Effector CD4-positive, alpha-beta T cell (primary cell): ENCODE measurements at places on chromosomes 1 and 21.

- no peak for DNase-seq
These were observed 19.1 kb downstream of the LRRC38 start for GRCh38 chr1:13494712-13495111.

GRCh38 chr1:13523780-13524477 lies 10.1 kb upstream of the LRRC38 start:
- DNase-seq, result no peak

GRCh38 chr1:31101147-31101502 lies 35.6 kb upstream of the PUM1 start:
- DNase-seq, result no peak

- no peak for DNase-seq
These were observed 649.9 kb downstream of the KIF26B start for GRCh38 chr1:245804696-245805095.

DNA sequence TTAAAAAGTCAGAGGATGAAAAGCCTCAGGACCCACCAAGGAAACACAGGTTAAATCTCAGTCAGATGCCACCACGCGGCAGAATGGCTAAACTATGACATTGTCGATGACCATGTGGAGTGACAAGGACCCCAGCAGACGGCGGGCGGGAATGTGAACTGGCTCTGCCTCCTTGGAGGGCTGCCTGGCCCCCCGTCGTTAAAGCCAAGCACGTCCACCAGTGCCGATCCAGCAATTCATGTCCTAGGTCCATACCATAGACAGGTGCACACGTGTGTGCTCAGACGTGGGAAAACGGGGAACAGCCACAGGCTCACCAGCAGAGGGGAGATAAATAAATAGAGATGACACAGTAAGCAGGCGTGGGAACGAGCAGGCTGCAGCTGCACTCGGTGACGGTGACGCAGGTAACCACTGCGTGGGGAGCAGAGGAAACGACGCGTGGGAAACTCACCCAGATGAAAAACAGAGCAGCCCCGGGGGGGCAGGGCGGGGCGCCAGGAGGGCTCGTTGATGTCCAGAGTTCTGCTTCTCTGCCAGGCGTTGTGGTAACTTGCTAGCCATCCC lies 28.3 kb upstream of the PCBP3 start:
- DNase-seq, result peak; percentile 89

DNA sequence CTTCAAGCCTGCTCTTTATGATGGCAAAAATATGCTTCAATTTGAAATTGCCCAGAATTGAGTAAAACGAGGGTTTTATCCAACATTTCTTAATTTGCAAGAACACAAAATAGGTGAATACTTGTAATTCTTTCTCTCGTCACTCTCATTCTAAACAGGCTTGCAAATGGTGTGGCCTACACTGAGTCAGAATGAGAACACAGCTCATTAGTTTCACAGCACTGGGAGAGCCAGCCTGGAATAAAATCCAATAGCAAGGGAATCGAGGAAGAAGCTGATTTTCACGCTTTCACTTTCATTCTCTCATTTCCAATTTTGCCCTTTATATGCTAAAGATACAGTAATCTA lies 537.5 kb downstream of the LTN1 start:
- no peak for DNase-seq

- no peak for DNase-seq
These were observed 36.1 kb downstream of the TRIM11 start for GRCh38 chr1:228370439-228370940.

GRCh38 chr1:19799230-19800075 lies at the start of gene TMCO4:
Gene TMCO4 (minus strand): TSS chr1:19799916. CDS start chr1:19780758, 19,158 bp downstream.
- DNase-seq, result peak; percentile 36

DNA sequence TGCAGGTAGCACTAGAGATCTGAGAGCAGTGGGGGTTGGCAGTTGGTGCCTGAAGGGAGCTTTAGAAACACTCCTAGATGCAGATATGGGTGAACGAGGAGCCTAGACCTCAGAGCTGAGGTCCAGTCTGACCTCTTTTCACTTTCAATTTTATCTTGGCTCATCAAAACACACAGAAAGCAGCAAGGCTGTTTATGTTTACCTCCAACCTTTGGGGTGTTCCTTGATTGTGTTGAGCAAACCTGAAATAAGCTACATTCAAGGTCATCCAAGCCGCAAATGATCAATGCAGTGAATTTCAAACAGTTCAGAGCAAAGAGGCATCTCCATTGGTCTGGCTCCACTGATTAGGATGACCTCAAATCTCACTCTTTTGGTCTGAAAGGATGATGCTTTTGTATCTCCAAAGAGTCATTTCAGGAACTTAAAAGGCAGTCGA lies 1.3 kb downstream of the LY9 start:
- no peak for DNase-seq

GRCh38 chr1:58899587-58900271 lies 115.9 kb upstream of the JUN start:
- DNase-seq, result no peak

- no peak for DNase-seq
These were observed 20.9 kb downstream of the UQCRHL start for GRCh38 chr1:15786581-15786980.

- no peak for DNase-seq
These were observed 147.3 kb upstream of the CD34 start for GRCh38 chr1:208058267-208058666.

- no peak for DNase-seq
These were observed 32.8 kb upstream of the SCMH1 start for GRCh38 chr1:41274752-41275545.

- DNase-seq, result no peak
These were observed at the start of gene COL6A2 for GRCh38 chr21:46097336-46098293. Gene COL6A2 (plus strand): TSS chr21:46098112.

- no peak for DNase-seq
These were observed 102.4 kb upstream of the BACE2 start for GRCh38 chr21:41065539-41065938.

- DNase-seq, result no peak
These were observed 14.6 kb upstream of the PKP1 start for GRCh38 chr1:201268604-201269151.

GRCh38 chr1:173505391-173505790 lies 28.3 kb downstream of the PRDX6 start:
- DNase-seq, result no peak

GRCh38 chr1:107626073-107626796 lies 338.7 kb downstream of the VAV3 start:
- no peak for DNase-seq

GRCh38 chr1:171833091-171833825 lies 8.0 kb upstream of the DNM3 start:
- no peak for DNase-seq

DNA sequence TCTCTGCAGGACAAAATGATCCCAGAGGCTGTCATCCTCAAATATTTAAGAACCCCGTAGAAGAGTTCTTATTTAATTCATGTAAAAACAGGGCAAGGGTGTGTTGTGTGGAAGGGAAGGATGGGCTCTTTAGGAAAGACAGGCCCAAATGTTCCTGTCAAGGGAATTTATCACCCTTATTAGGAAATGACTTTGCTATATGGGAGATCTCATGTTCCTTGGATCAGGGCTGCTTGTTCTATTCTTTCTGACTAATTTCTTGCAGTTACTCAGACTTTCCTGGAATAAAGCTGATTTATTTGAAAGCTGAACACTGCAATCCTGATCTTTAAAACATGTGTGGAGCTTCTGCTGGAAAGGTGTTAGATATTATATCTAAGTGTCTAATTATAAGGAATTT lies 72.8 kb downstream of the SELENOF start:
- DNase-seq, result no peak

- peak; percentile 11 for DNase-seq
These were observed 35.3 kb upstream of the CACYBP start for GRCh38 chr1:174964261-174964971.

GRCh38 chr21:45831991-45832740 lies 149.4 kb upstream of the COL6A1 start:
- no peak for DNase-seq

GRCh38 chr21:26451081-26451740 lies 121.9 kb downstream of the CYYR1 start:
- DNase-seq, result no peak

DNA sequence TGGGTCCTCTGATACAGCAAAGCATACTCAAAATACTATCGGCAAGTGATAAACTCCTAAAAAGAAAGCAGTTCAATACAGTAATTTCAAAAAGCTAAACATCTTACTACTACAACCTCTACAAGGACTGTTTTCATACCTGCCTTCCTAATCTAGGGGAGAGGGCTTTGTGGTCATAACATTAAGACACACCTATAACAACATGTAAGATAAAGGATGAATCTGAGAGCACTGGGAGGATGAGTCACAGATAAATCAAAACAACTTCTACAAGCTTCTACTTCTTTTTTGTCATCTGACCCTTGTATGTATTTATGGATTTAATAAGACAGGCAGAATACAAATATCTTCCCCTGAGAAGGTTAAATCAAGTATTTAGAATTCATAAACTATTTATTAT lies 40.0 kb downstream of the LTN1 start:
- no peak for DNase-seq

- DNase-seq, result no peak
These were observed 103.2 kb upstream of the DYNLT5 start for GRCh38 chr1:66648901-66649595.

DNA sequence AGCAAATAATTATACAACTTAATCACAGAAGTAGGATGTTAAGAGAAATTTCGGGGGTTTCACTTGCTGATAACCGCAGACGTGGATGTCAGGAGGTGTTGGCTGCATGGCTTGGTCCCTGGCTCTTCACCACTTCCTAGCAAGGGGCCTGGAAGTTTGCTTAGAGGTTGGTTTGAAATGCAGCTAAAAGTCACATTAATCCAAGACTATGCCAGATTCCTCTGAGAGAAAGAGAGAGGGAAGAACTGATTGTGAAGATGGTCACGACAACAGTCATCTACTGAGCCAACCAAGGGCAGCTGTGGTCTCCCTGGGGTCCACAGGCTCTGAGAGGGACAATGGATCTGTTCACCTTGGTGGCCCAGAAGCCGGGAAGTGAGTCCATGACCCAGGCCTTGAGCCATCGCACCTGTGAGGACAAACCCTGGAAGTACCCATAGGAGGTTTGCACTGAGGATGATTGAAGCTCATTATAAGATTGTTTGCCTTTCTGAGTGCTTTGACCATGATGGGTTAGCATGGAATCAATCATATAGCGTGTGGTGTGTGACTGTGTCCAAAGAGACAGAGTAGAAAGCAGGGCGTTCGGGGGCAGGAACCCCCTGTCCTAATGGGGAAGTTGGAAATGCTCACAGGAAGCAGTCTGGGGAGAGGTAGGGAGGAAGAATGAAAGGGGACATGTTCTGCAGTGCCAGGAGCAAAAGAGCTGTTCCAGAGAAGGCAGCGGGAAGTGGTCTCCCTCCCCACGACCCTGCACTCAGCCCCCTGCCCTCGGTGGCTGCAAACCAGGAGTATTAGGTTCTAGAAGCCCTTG lies 47.1 kb downstream of the UMODL1 start:
- no peak for DNase-seq

DNA sequence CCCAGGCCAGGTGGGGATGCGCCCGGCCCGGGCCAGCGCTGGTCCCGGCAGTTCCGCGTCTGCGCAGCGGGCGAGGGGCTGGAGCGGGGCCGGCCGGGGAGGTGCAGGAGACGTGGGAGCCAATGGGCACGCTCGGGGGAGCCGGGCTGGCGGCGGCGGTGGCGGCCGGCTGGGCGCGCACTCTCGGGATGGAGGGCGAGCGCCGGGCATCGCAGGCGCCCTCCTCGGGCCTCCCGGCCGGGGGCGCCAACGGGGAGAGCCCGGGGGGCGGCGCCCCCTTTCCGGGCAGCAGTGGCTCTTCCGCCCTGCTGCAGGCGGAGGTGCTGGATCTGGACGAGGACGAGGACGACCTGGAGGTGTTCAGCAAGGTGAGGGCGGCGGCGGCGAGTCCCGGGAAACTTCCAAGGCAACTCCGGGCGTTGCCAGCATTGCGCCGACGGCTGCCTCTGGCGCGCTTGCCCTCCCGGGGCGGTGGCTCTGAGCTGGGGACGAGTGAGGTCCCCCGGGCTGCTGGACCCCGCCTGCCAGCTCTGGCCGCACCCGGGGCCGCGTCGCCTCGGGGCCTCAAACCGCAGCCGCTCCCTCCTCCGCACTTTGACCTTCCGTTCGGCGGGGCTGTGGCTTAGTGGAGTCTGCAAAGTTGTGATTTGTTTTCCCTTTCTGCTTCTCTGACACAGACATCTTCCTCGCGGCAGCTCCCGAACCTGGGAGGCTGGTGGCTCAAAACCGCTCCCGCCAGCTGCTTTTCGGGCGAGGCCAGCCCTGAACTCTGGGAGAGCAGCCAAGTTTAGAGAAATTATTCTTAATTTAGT lies at the start of gene SNX7:
TSS of gene SNX7 (plus strand) at position 178 of the 812 bp plus-strand sequence. CDS start at position 189, 11 bp downstream.
- DNase-seq, result no peak

DNA sequence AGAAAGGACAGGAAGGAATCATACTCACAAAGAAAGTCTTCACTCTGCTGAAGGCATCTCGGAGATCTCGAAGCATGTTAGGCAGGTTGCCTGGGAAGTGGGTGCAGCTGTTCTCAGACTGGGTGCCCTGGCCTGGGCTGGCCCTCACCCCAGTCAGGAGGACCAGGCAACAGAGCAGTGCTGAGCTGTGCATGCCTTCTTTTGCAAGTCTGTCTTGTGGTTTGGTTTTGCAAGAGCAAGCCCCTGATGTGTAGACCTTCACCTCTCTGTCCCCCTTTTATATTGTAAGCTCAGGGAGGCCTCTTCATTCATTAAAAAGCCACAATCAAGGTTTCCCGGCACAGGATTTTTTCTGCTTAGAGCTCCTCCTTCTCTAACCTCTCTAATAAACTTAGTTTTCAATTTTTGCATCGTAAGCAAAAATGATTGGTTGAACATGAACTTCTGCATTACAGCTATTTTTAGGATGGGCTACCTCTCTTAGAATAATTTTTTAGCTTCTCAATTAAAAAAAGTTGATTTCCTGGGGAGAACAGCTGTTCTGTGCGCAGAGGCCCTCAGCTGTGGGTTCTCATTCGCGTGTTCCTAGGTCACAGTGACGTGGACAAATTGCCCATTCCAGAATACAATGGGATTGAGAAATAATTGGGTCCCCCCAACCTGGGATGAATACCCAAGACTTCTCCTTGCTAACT lies at the start of gene IL10:
TSS of gene IL10 (minus strand) at position 252 of the 695 bp plus-strand sequence. CDS start at position 193, 59 bp downstream.
- DNase-seq, result no peak

GRCh38 chr1:235838021-235838420 lies 28.7 kb downstream of the LYST start:
- no peak for DNase-seq

- DNase-seq, result no peak
These were observed 28.6 kb downstream of the KMO start for GRCh38 chr1:241560849-241561187.

- DNase-seq, result no peak
These were observed 119.7 kb downstream of the PRDM2 start for GRCh38 chr1:13819642-13820041.

- no peak for DNase-seq
These were observed 111.1 kb upstream of the ETV3 start for GRCh38 chr1:157249326-157249725.

DNA sequence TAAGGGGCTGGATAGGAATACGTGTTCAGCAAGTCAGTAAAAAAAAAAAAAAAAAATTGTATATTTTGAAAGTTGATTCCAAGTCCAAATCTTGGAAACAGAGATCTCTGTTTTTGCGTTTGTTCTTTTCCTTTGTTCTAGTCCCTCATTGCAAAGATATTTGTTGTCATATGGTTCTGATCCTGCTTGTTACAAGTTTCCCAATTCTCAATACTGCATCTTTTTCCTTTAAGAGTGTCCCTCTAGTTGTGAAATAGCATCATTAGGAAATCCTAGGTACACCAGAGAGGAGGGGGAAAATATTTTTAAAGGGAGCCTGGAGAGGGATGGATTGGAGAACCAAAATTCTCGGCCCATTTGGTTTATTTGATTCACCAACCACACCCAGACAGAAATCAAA lies 152.2 kb upstream of the C1orf105 start:
- no peak for DNase-seq

- no peak for DNase-seq
These were observed 39.5 kb upstream of the DDAH1 start for GRCh38 chr1:85504417-85504816.
